ENCODE measurements at places on chromosomes 12 and 14.

DNA sequence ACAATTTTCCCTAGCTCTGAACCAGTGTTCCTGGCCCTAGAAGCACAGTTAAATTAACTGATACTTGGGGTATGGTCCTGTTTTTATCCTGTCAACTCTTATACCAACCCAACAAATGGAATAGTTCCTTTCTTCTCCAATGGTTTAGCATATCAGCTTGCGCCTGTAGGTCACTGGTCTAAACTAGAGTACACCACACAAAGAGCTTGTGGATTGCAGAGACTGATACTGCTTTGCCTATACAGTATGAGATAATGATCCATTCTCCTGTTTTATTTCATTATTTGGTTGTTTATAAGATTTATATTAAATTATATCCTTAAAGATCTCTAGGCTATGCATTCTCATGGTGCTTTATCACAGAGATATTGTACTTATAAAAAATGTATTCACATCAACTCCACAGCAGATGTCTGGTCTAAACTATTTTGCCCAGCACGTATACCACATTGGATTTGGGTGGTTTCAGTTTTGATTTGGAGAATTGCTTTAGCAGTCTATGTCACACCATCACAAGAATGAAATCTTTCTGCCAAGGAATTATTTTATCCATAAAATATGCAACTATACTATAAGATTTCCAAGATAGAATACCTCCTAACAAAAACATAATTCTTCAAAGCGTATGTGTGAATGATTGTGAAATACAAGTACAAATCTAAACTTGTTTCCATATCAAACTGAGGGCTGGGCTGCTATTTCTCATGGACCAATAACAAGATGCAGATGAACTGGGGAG is 142.1 kb downstream of the SLC16A7 start:
- no peak for DNase-seq

DNA sequence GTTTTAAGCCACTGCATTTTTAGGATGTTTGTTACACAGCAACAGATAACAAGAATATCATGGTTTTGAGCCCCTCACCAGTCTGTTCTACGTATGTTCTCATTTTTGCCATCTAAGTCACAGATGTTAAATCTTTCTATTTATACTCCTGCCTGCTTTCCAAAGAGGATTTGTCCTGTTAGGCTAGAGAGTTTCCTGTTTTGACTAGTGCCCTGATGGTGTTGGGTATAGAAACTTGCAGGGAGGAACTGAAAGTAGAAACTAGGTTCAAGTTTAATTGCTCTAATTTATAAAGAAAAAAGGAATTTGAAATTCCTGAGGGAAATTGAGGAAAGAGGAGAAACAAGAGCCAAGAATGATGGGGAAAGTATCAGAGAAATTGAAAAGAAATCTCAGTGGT is 74.4 kb upstream of the COCH start:
- DNase-seq = no peak

- no peak for DNase-seq
Observed at GRCh38 chr14:59268011-59268410, 79.5 kb downstream of the DAAM1 start.

GRCh38 chr12:80493466-80493865 is 49.4 kb downstream of the PTPRQ start:
- no peak for DNase-seq

DNA sequence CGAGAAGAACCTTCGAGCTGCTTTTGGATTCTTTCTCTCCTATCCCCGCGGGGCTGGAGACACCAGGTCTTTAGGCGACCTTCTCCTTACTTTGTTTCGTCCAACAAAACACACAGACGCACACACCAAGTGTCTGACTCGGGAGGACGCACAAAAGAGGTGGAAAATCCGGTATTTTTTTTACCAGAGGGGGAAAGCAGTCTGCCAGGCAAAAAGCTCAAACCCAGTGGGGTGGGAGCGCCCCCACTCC is 2.1 kb downstream of the SIX4 start:
- DNase-seq = no peak

DNA sequence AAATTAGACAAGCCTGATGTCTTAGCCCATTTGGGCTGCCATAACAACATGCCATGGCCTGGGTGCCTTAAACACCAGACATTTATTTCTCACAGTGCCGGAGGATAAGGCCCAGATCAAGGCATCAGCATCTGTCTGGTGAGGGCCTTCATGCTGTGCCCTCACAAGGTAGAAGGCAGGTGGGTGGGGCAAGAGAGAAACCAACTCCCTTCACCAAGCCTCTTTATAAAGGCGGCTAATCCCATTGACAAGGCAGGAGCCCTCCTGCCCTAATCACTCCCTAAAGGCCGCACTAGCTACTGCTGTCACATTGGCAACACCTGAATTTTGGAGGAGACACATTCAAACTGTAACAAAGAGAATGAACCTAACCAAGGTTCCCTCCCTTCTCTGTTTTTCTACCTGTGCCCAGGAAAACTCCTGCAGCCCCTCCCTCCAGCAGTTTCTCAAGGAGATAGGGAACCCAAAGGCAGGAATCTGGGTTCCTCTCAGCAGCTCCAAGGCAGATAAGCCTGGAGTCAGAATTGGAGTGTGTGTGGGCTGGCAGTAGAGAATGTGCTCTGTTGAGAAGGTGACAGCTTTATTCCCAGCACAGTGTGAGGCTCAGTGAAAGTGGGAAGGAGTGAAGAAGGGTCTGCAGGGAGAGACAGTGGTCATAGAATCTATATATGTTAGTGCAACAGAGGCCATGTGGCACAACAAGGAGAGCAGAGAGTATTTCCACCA is 21.7 kb upstream of the GPATCH2L start:
- no peak for DNase-seq

Data from amniotic stem cell (primary cell).